CD4-positive, alpha-beta T cell treated with Interleukin-15 for 1 hour (primary cell): ENCODE measurements at places on chromosomes 7 and 10.

DNA sequence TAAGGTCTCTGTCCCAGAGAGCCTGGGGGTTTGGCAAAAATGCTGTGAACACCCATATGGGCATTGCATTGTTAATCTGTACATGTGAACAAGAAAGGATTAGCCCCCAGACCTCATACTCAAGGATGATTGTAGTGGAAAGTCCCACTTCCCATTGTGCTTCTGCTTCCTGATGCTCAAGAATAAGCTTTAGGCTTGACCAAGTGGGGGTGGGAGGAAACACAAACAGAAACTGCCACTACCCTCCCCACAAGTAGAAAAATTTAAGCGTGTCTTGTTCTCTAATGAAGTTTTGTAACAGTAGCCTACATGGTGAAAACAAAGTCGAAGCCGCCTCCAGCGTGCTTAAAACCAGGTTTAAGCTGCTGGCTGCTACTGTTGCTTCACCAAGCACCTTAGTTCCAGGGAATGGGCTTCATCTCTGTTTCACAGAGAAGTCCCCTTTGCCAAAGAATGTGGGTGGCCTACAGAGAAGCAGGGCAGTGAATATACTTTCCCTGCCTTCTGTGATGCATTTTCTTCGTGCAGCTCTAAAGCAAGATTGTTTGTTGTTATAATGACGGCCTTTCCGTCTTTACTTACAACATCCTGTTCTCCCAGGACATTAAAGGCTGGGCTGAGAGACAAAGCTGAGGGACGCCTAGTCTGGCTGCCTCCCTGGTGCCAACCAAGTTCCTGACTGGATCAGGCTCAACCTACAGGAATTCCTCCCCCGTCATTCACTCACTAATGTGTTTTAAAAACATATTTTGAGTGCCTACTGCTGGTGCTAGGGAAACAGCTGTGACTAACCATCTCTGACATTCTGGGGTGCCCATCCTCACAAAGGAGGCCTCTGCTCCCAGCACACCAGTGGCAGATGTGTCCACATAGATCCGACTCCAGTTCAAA, 32.1 kb upstream of the CCSER2 start:
- DNase-seq: no peak

DNA sequence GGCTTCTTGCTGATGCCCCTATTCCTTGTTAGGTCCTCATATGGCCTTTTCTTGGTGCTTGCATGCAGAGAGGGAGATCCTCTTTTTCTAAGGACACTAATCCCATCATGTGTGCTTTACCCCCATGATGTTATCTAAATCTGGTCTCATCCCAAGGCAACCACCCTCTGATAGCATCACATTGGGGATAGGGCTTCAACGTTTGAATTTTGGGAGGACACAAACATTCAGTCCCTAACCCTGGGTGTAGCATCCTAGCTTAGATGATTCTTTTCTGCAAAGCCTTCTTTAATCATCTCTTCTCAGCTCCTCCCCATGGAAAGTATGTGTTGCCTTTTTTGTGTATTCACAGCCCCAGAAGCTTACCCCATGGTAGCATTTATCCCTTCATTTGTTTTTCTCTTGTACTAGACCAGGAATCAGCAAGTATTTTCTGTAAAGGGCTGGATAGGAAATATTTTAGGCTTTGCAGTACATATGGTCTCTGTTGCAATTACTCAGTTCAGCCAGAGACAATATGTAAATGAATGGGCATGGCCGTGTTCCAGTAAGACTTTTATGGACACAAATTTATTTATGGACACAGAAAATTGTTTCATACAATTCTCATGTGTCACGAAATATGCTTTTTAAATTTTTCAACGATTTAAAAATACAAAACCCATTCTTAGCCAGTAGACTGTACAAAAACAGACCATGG, 101.5 kb upstream of the CSTF2T start:
- no peak for DNase-seq

DNA sequence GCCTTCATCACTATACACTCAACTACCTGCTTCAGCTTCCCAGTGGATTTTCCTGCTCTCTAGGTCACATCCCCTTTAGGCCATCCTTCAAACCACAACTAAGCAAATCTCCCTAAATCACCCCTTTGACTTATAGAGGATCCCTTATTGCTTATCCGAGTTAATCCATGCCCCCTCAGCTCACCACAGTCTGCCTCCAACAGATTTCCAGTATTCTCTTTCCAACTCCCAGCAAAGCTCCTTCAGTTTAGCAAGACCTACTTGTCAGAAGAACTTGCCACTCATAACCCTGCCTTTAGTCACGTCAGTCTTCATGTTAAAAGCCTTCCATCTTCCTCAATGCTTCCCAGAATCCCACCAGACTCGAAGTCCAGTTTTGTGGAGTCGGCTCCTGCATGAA, 38.6 kb downstream of the RAPGEF5 start:
- DNase-seq: no peak

GRCh38 chr10:112677689-112678088, 230.7 kb downstream of the VTI1A start:
- DNase-seq: no peak

DNA sequence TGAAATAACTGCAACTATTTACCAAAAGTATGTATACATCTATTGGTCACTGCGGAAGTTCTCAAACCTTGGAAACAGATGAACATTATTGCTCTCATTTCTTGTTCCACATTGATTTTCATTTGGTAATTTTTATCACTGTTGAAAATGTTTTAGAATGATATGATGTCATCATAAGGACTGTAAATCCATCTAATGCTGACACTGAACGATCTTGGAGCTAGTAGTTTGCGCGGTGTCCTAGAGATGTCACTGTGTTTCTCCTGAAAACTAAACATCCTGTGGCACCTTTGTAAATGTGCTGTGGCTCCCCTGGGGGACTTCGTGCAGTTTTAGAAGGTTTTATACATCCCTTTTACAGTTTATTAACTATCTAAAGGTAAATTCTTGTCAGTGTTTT, 73.5 kb downstream of the DNAJB9 start:
- DNase-seq: no peak

- DNase-seq: no peak
Measured at GRCh38 chr7:139682136-139683013, 95.4 kb downstream of the HIPK2 start.

- no peak for DNase-seq
Measured at GRCh38 chr7:151416112-151416940, 6.5 kb upstream of the WDR86 start.

GRCh38 chr7:92768501-92769393, 67.6 kb downstream of the CDK6 start:
- DNase-seq: no peak

DNA sequence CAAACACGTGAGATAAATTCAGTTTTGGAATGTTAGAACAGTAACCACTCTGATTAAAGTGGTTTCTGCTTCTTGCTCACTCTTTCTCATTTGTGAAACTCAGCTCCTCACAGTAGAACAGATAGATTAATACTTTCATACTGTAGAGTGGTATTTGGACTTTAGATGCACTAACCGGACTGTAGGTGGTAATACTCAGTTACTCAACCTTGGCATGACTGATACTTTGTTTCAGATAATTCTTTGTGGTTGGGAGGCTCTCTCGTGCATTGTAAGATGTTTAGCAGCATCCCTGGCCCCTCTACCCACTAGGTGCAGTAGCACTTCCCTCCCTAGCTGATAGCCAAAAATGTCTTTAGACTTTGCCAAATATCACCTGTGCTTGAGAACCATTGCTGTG, 37.6 kb downstream of the MCU start:
- no peak for DNase-seq

DNA sequence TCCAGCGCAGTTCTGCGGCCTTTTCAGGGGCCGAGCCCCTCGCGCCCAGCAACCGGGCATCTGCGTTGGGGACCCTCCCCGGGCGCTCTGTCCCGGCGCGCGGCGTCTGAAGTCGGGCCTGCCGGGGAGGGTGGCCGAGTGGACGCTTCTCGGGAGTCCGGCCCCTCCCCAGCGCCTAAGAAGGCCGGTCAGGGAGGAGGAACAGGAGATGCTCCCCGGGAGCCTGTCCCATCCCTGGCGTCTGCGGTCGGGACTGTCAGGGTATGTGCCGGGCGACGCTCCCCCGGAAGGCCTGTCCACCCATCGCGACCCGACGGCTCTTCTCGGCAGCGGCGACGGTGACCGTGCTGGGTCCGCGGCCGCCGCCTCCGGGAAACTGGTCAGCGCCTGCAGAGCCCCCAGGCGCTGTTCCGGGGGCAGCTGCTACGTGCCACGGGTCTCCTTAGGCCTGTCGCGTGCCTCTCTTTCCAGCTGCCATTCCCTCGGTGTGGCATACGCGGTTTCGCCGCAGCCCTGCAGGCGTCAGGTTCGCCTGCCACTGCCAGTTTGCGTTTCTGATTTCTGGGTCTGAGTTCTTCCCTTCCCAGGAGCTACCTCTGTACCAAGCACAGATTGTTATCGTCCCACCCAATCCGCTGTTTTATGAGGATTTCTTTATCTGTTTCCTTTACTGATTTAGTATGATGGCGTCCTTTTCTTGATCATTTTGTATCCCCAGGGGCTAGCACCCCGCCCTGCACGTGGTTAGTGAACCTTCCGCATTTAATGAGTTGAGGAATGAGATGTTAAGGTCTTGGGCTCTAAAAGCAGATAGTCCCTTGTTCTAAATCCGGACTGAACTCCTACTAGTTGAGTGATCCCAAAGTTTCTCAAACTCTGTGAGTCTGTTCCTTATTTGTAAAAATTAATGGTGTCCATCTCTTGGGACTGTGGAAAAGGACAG, 782 bp downstream of the IFIT5 start:
- DNase-seq: no peak

- DNase-seq: no peak
Measured at GRCh38 chr7:132996581-132997242, 85.2 kb downstream of the CHCHD3 start.

DNA sequence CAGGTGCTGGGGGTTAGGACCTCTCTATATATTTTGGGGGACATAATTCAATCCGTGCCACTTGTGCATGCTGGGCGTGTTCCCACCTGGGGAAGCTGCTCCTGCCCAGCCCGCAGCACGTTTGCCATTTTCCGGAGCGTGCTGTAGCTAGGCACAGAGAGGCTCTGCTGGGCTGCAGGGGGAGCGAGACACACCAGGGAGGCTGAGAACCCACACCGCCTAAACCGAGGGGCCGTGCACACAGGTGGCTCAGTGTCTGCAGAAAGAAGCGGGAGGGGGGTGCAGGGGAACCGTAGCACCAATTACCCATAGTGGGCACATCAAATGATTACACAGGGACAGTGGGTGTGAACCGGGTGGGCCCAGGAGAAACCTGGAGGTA, 27.0 kb downstream of the PRKAG2 start:
- DNase-seq: no peak

DNA sequence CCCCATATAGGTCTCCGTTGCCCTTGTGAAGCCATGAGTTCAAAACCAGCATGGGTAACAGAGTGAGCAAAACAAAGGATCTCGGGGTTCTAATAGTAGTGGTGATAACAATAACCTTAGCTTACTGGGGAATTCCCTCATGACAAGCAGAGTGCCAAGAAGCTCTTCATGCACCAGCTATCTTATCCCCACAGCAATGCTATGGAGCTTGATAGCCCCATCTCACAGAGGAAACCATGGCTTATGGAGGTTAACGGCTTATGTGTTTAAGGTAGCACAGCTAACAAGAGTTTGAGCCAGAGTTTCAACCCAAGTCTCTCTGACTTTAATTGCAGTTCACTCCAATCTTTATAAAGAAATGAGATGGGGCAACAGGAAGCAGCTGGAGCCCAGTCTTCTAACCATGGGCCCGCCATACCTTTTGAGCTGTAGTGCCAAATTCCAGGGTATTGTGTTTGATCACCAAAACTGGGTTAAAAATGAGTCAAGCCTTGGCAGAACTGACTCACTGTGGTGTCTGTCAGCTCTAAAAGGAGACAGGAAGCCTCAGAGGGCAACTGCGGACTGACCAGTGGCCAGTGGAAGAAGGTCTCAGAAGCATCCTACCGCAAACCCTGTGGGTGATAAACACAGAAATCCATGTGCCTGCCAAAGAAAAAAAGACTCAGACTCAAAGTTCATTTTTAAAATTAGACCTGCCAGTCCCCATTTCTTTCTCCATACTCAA, 16.5 kb upstream of the PLAU start:
- DNase-seq: no peak

DNA sequence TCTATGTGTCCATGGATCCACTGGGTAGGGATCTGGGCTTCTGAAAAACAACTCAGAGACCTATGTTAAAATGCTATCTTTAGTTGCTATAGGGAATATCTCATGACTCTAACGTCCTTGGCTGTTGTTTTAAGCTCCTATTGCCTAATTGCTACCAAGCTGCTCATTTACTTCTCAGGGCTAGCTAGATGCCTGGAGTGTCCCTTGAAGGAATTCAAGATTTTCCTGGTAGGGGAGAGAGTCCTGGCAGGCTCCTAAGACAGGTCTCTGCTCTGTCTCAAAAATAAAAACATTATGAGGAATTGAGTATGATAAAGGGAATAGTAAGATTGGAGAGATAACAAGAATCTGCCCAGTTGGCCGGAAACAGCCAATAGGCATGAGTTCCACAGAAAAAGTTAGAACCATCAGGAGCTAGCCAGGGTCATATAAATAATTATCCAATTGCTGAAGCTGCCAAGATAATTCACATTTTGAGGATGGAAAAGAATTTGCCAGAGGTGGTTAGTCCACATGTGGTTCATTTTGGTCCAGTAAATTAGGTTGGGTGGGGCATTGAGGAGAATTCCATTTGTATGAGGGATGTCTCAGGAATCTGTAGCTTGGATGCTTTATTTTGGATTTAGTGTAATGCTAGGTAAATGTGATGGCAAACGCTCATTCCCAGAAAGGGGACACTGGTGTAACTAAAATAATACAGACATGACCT, 362.7 kb upstream of the VSTM2A start:
- no peak for DNase-seq

DNA sequence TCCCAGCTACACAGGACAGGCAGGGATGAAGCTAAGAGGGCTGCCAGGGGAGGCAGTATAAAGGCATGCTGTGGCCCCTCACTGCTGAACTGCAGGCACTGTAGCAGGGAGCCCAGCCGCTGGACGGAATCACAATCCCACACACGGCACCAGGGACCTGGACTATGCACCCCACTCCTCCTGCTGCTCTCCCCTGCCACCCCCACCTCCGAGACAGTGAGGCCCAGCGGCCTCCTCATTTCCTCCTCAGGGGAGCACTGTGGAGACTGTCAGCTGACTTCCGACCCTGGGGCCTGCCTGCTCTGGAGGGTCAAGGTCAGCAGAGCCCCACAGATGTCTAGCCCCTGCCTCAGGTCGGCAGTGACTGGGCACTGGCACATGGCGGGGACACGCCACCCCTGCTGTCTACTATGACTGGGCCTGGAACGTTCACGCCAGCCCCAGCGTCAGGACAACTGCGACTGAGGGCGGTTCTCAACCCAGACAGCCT, 92.7 kb downstream of the FAM53B start:
- DNase-seq: no peak

DNA sequence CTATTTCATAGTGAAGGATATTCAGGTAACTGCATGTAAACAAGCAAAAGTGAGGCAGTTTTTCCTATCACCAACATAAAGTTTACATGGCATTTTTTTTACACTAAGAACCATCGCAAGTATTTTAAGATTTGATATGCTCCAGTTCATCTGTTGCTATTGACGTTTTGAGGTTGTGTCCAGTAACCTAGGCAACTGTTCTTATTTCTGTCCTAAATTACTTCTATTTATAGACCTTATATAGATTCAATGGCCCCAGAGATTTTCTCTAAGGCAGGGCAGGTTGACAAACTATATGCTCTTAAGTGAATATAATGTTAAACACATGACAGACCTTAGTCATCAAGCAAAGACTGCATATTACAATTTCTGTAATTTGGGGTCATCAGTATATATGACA, 830.2 kb upstream of the LRRTM3 start:
- no peak for DNase-seq
